H4 (cell line): ENCODE measurements at places on chromosomes 6 and 20. TPM values are rescaled to one million over a fixed set of nuclear protein-coding genes. Genes with fewer than 3 reads are reported as not detected.

- no peak for DNase-seq
Measured at GRCh38 chr6:92687278-92687677, 732.1 kb downstream of the EPHA7 start.

DNA sequence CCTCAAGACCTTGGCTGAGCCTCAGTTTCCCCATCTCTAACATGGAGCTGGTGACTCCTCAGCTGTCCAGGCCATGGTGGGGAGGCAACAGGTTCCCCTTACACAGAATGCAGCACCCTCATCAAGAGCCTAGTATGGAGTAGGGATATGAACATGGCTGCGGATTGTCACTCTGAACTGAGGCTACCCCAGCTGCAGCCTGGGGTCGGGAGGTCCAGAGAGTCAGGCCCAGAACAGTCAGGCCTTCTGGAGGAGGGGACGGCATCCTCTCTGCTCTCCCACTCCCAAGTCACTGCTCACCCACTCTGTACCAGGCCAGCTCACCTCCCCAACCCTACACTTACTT, 1.4 kb upstream of the FOXS1 start:
- DNase-seq: no peak

DNA sequence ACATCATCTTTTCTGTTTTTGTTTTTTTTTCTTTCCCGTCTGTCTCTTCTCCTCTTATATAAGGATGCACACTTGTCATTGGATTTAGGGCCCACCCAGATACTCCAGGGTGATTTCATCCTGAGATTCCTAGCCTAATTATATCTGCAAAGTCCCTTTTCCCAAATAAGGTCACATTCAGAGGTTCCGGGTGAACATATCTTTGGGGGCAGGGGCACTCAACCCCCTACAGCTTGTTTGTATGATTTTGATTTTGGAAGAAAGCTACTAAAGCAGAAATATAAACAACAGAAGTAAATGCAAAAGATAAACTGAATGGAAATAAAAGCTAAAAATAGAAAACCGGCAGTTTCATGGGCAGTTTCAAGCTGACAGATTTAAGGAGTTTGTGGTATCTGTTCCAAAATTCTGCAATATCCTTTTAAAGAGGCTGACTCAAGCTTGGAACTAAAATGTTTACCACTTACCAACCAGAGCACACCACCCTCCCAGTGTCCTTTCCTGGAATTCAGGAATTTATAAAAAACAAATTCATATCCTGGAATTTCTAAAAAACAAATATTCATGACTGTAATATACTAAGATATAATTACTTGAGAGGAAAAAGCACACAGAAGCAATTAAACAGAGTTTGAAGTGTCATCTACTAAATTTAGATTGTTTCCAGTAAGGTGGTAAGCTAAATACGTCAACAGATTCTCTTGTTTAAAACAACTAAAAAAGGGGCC, 100.0 kb upstream of the CARMIL1 start:
- peak; percentile 64 for DNase-seq

- no peak for DNase-seq
Measured at GRCh38 chr6:139371421-139372203, 2.8 kb downstream of the CITED2 start.

- DNase-seq: no peak
Measured at GRCh38 chr6:80608881-80609280, 502.4 kb downstream of the BCKDHB start.

- DNase-seq: no peak
Measured at GRCh38 chr6:135830452-135830881, 21.0 kb upstream of the PDE7B start.

DNA sequence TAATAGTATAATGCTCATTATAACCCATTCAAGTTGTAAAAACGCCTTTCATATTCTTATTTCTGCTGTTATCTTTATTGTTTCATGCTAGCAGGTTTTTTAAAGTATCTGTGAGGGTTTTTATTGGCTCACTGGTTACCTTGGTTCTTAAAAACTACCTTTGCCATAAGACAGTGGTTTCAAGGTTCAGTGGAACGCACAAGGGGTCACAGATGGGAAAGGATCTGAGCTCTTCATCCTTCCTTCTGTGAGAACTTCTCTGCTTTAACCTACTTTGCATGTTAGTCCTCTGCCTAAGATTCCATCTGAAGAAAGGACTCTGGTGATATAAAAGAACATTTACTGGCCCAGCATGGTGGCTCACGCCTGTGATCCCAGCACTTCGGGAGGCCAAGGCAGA, 492.6 kb downstream of the CD83 start:
- no peak for DNase-seq

DNA sequence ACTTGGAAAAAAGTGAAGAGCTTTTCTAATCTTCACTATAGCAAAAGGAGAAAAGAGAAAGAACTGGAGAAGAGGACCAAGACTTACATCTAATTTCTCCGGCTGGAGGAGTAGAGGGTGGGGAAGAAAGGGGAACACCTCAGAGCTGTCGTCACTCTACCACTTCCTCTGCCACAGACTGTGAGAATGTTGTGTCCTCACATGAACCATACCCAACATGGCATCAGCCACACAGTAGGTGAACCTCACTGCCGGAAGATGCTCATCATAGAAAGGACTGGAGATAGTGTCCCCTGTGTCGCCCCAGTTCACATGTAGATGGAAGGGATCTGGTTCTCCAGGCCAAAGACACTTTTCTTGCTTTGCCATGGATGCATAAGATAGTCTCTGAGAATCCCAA, 604.4 kb upstream of the NOX3 start:
- DNase-seq: no peak

DNA sequence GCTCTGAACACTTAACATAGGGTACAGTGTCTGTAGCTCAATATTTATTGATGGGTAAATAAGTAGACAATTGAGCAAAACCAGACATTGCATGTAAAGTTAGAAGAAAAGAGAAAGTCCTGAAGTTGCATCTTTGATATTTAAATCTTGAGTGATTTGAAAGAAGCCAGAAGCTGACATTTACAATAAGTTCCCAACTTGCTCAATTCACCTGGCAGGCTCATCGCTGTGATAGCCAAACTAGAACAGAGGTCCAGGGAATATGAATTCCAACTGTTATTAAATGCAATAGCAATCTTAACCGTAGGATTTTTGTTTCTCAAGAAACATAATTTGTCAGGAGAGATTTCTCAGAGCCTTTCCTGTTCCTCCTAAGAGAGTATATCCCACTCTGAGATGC, 65.9 kb upstream of the EDN1 start:
- no peak for DNase-seq

- no peak for DNase-seq
Measured at GRCh38 chr6:164183556-164184123, 769.1 kb downstream of the QKI start.

- no peak for DNase-seq
Measured at GRCh38 chr20:34524426-34524825, 8.2 kb downstream of the DYNLRB1 start.

DNA sequence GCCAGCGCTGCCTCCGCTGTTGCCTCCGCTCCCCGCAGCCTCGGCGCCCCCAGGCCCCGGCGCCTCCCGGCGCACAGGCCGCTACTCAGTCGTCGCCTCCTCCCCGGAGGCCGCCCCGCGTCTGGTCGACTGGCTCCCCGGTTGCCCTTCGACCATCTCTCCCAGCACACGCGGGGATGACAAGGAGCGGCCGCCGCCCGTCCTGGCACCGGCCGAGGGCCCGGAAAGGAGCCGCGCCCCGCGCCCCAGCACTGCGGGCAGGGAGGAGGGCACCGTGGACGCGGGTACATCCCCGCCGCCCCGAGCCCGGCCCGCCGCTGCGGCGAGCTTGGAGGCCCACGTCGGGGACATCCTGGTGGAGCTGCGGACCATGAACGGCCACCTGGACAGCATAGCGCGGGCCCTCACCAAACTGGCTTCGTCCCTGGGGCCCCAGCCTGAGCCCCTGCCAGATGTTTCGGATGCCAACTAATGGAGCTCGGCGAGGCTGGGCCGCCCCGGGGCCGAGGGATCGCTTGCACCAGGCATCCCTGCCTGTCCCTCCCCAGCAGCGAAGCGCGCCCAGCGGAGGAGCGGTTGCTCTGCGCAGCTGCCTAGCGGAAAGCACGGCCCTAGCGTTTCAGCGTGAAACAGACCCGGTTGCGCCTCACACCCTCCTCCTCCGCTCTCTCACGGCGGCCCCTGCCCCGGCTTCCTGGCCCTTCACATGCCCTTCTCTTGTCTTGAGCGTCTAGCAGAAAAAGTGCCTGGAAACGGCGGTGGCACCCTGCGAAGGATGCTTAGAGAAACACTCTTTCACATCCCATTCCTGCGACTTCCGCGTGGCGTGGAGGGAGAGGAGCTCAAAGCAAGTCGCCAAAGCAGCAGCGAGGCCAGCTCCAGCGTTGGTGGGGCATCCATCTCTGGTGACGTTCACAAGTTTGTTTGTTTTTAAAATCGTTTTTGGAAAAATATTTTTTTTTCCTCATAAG, 285.8 kb upstream of the SUPT3H start:
- DNase-seq: no peak

The TAGAP gene
- not detected in 2 replicates for total RNA-seq

The C2 gene
- total RNA-seq: 0.75 TPM in 1 of 2 replicates, not detected in the other

The LY6G6F gene
- total RNA-seq: not detected in 2 replicates
